ENCODE measurements at places on chromosomes 2 and 18. TPM values are rescaled to one million over a fixed set of nuclear protein-coding genes. Genes with fewer than 3 reads are reported as not detected.

The CRYBA2 gene
- total RNA-seq = not detected

The GKN2 gene
- total RNA-seq = not detected

The CD226 gene
- total RNA-seq = 0.32 TPM

The TUBA4B gene
- not detected for total RNA-seq

The SF3B1 gene
- 323 TPM for total RNA-seq

The HPCAL1 gene
- total RNA-seq = 24.1 TPM

The CFC1 gene
- not detected for total RNA-seq

The SLC9A4 gene
- not detected for total RNA-seq

The MCM6 gene
- 22.5 TPM for total RNA-seq

The EMILIN1 gene
- 113 TPM for total RNA-seq

The PCARE gene
- not detected for total RNA-seq

The CYP26B1 gene
- 0.52 TPM for total RNA-seq

The DPY30 gene
- 51.0 TPM for total RNA-seq

The GPR45 gene
- not detected for total RNA-seq

The CEP68 gene
- total RNA-seq = 11.5 TPM

The FKBP1B gene
- total RNA-seq = 4.1 TPM

The IL36B gene
- not detected for total RNA-seq

The TCF23 gene
- total RNA-seq = under 0.01 TPM

The MAP3K20 gene
- 49.7 TPM for total RNA-seq
